ENCODE measurements at places on chromosomes 16 and 17. TPM values are rescaled to one million over a fixed set of nuclear protein-coding genes. Genes with fewer than 3 reads are reported as not detected.

IKZF3 gene
- 0.18 TPM for total RNA-seq

NLRC3 gene
- 0.11 TPM for total RNA-seq

ZBTB4 gene
- 27.4 TPM for total RNA-seq

GRCh38 chr17:60154616-60155426 lies 5.0 kb downstream of the CA4 start:
- peak; percentile 71 for DNase-seq

- peak; percentile 92 for DNase-seq
Measured at GRCh38 chr17:76382351-76382802, 2.0 kb upstream of the SPHK1 start.

GRCh38 chr17:53227514-53227913 lies 595.2 kb upstream of the KIF2B start:
- DNase-seq: no peak

DNA sequence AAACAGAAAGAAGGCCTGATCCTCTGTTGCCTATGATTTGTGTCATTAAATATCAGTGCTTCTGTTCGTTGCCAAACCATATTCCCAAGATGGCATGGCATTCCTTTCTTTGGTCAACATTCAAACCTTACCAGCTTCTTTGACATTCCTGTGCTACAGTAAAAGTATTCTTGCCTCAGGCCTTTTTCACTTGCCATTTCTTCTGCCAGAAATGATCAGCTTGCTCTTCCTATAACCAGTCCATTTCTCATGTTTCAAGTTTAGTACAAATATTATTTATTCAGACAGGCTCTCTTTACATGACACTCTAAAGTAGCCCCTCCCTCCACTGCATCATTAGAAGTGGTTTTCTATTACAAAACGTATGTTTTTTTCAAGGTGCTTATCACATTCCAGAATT lies 278.3 kb downstream of the KCNJ2 start:
- DNase-seq: no peak

All from endodermal cell (in vitro differentiated cells).